ENCODE measurements at places on chromosomes 1 and 21. TPM values are rescaled to one million over a fixed set of nuclear protein-coding genes. Genes with fewer than 3 reads are reported as not detected.

DNA sequence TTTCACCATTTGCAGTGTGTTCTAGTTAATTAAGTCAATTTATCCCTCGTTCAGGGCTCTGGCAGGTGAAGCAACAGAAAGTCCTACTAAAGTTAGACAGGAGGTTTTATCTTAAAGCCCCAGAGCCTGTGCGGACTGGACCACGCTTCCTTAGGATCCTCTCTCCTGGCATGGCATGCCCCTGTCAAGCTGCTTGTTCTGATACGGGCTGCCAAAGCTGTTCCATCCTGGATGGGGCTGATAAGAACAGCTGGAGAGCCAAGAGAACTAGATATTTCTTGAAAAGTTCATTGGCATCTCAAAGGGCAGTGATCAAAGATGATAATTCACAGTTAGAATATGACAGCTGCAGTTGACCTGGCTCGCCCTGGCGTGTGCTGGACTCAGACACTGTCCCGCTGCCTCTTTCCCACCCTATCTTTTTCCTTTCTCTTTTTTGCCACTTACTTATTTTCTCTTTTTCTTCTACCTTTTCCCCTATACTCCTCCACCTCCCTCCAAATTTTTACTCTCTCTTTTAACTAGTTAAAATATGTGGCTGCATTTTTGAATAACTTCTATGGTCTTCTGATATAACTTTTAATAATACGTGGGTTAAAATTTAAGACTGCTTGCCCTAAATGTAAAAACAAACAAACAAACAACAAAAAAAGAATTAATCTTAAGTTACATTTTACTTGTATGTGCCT lies 96.7 kb downstream of the ABCA4 start:
- DNase-seq, result no peak

DNA sequence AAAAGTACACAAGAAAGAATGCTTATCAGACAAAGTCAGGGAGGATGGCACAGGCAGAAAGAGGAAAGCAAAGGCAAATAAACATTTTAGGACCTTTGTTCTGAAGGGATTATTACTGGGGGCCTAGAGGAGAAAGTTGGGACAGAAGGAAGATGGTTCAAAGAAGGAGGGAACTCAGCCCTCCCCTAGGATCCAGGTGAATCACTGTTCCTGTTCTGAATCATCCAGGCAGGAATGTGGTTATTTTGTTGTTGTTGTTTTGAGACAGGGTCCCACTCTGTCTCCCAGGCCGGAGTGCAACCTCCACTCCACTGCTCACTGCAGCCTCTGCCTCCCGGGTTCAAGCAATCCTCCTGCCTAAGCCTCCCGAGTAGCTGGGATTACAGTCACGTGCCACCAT lies 38.5 kb upstream of the PSEN2 start:
- DNase-seq, result no peak

The FAM72B gene
- polyA plus RNA-seq, result 6.0 TPM

The TBX19 gene
- 4.1 TPM for polyA plus RNA-seq

GRCh38 chr1:240888039-240888786 lies 276.3 kb upstream of the GREM2 start:
- peak; percentile 48 for DNase-seq

The SORT1 gene
- polyA plus RNA-seq, result 66.4 TPM

The KCNN3 gene
- polyA plus RNA-seq, result 2.3 TPM

DNA sequence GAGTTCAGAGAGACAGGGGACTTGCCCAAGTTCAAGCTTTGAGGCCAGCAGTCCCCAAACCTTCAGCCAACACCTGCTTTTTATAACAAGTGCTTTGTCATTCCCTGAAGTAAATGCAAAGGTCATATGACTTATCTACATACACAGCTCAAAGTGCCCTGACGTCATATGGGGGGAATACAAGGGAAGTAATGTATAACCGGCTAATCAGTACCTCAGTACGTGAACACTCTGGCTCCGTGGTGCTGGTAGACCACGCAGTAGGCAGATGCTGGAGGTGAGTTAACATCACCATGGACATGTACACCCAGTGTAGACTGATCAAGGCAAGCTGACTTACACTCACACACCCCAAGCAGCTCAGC lies 60.0 kb downstream of the BACE2 start:
- DNase-seq, result no peak

GRCh38 chr1:68673771-68674170 lies 176.9 kb upstream of the DEPDC1 start:
- no peak for DNase-seq

- DNase-seq, result no peak
Observed at GRCh38 chr1:27341525-27342252, at the start of gene SYTL1. Gene SYTL1 (plus strand): TSS chr1:27342022. CDS start chr1:27345335, 3,313 bp downstream.

The MPZL1 gene
- polyA plus RNA-seq, result 137 TPM

- no peak for DNase-seq
Observed at GRCh38 chr1:24928689-24929397, 1.2 kb downstream of the RUNX3 start.

DNA sequence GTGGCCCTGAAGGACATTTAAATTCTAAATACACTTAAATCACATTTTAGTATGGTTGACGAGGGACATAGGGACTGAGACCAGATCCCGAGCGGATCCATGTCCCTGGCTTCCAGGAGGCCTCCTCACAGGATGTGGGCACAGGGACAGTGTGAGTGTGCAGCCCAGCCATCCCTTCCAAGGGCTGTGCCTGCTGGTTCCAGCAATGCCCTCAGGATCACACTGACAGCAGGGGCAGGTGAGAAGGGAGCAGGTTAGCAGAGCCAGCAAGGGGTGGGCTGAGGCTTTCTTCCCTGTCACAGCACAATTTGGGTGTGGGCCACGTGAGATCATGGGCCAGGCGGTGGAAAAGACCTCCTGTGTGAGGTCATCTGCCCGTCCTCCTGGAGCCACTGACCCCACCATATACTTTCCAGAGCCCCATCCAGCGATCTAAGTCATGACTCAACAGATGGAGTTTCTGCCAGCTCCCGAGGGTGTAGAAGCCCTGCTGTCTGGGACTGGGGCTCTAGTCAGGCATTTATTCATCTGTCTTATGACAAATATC lies 37.0 kb upstream of the PRSS38 start:
- no peak for DNase-seq

The TNNI3K gene
- polyA plus RNA-seq, result 2.6 TPM

The RCOR3 gene
- polyA plus RNA-seq, result 115 TPM

- DNase-seq, result peak; percentile 8
Observed at GRCh38 chr21:15895142-15896106, 165.6 kb downstream of the USP25 start.

DNA sequence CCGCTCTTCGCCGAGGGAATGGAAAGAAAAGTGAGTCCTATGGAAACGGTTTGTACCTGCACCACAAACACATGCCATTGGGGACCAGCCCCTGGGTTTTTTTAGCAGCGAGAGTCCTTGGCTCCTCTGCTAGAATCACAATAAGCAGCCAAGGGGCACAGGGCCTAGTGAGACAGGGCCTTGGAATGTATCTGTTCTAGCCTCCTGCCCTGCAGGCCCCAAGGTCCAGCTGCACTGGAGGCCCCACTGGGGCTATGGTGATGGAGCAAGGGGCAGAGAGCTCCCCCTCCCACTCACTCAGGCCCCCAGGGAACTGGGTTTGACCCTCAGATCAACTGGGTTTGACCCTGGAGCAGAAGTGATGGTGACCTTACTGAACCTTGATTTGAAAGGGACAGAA lies 14.4 kb downstream of the SHISA4 start:
- no peak for DNase-seq

The TENT5C gene
- 2.9 TPM for polyA plus RNA-seq

DNA sequence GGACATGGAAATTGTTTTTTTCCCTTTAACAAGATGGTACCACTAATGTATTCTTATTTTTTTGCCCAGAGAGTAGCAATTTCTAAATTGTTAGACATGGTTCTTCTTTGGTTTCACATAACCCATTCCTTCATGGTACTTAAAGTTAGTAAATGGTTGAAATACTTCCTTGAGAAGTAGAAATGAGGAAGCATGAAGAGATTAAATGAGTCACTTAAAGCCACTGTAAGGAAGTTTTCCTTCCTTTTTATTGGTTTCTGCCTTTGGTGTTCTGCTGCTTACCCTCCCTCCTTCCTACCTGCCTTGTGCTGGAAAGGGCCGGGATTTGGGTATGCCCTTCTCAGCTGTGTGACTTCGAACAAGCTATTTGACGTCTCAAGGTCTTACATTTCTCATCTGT lies 101.0 kb downstream of the KIF26B start:
- no peak for DNase-seq

DNA sequence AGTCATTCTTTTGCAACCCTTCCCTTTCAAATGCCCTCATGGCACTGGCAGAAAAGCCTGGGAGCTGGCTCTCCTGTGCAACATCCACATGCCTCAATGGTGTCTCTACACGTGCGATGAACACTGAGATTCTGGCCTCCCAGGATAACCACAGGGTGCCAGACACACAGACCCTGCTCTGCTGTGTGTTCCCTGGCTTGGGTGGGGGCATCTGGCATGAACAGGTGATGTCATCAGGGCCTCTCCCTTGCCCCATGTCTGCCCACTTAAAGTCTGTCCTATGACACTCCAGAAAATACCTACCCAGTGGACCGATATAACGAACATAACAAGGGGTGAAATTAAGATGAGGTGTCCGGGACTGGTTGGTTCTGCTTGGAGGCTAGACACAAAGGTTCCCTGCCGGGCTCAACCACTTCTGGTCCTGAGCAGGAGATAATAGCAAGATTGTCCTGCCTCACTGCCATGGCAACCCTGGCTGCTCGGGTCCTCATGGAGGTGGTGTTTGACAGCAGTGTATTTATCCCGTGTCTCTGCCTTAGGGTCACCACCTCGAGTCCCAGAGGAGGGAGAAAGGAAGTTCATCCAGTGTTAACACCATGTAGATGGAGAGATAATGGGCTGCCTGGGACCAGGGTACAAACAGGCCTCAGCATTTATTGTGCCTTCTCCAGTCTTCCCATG lies 19.3 kb downstream of the INSRR start:
- DNase-seq, result no peak

DNA sequence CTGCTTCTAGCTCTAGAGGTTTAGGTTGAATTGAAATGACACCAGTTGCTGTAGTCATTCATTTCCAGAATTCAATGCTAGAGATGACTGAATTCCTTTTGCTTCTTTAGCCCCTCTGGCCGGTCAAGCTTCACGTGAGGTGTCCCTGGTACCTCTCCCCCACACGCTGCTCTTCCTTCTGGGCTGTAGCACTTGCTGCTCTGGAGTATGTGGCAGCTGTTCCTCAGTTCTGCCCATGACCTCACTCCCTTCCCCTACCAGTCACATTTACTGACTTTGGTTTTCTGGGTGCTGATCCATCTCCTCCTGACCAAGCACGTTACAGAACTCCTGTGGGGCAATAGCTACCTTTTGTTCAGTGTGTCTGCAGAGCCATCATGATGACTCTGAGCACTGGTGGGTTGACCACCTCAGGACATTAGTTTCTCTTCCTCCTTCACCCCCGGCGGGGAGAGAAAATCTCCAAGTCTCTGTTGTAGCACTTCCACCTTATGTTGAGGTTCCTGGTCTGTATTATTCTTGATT lies 128.1 kb downstream of the HHAT start:
- no peak for DNase-seq
